KBM-7 (cell line): ENCODE measurements at places on chromosomes 5 and 9.

DNA sequence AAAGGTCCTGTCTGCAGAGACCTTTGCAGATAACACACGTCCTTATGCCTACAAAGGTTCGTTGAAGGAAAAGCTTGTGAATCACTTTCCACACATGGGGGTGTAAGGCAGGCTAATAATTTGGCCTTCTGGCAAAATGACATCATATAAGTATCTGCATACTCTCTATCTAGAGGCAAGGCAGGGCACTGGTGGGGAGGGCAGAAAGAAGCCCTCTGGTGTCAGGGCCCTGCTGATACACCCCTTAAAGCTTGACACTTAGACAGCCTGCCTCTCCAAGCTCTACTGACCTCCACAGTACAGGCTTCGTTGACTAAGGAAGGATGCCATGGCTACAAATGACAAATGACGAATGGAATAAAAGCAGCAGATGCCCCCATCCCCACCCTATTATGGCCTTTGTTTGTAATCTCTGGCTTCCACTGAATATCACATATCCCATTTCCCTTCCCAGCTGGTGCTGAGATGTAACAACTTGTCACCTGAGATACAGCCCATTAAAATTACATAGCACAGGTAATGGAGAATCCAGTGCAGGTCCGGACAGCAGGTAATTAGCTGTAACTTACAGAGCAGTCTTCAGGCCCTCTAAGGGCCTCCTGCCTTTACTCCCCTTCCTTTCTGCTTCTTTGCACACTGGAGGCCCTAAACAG is 76.9 kb upstream of the IFNK start:
- DNase-seq: no peak

GRCh38 chr5:169827769-169828168 is 152.5 kb downstream of the INSYN2B start:
- no peak for DNase-seq

GRCh38 chr5:5481206-5481605 is 58.7 kb downstream of the ICE1 start:
- DNase-seq: no peak

GRCh38 chr5:115796656-115797055 is 19.8 kb downstream of the CDO1 start:
- no peak for DNase-seq

DNA sequence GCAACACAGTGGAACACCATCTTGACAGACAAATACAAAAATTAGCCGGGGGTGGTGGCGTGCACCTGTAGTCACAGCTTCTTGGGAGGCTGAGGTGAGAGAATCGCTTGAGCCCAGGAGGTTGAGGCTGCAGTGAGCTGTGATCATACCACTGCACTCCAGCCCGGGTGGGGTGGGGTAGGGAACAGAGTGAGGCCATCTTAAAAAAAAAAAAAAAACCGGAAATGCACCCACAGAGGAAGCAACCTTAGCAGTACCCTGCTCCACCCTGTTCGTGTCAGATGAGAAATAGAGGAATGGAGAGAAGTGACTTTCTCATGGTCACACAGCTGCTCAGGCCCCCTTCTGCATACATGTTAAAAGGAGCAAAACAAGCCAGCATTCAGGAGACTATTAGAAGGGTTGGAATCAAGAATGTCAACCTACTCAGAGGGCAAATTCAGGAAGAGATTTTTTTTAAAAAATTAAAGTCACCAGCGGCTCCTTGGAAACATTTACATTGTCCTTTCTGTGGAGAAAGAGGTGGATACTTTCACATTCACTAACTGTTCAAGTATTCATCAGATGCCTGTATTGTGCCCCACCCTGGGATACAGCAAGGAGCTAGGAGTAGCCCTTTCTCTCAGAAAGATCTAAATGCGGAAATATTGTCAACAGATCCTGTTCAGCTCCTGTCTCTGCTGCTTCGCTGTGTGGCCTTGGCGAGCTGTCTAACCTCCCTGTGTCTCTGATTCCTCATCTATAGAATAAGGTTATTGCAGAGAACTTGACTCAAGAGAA is 41.0 kb downstream of the CYFIP2 start:
- no peak for DNase-seq

GRCh38 chr9:105004466-105005090 is 76.6 kb upstream of the ABCA1 start:
- DNase-seq: no peak

GRCh38 chr5:104170926-104171325 is 608.3 kb upstream of the NUDT12 start:
- no peak for DNase-seq

DNA sequence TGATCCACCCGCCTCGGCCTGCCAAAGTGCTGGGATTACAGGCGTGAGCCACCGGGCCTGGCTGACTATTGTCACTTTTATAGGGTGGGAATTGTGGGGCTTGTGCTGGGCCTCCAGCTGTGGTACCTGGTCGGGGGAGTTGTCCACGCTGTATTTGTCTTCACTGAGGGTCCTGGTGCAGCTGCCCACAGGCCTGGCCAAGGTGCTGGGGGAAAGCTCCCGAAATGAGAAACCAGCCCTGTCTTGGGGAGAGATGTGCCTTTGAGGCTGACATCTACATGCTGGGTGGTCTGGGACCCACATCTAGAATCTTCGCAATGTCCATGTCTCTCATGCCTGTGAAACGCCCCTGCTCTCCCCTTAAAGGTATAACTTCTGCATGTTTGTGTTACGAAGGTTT is 2.6 kb downstream of the EXOC3 start:
- no peak for DNase-seq

DNA sequence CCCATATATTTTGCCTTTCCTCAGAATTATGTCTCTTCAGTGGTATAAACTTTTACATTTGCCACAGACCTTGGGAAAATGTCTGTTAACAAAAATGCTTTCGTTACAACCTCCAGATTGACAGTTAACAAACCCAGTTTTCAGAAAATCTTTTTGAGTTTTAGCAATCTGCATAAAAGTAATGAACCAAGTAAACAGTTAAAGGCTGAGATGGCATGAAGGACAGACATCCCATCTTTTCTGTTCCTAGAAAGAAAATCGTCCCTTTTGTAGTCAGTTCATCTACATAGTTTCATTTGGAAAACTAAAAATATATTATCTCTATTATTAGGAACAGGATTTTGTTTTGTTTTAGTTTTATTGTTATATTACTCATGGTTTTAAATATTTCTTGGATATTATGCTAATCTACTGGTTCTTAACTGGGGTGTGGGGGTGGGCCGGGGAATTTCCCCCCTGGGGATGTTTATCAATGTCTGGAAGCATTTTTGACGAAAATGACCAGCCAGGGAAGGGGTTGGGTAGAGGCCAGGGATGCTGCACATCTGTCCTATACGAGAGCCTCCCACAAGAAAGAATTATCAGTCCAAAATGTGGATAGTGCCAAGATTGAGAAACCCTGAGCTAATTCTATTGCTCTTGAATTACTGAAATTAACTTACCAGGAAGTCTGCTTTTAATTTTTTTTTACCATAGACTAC is 11.9 kb downstream of the FYB1 start:
- no peak for DNase-seq

DNA sequence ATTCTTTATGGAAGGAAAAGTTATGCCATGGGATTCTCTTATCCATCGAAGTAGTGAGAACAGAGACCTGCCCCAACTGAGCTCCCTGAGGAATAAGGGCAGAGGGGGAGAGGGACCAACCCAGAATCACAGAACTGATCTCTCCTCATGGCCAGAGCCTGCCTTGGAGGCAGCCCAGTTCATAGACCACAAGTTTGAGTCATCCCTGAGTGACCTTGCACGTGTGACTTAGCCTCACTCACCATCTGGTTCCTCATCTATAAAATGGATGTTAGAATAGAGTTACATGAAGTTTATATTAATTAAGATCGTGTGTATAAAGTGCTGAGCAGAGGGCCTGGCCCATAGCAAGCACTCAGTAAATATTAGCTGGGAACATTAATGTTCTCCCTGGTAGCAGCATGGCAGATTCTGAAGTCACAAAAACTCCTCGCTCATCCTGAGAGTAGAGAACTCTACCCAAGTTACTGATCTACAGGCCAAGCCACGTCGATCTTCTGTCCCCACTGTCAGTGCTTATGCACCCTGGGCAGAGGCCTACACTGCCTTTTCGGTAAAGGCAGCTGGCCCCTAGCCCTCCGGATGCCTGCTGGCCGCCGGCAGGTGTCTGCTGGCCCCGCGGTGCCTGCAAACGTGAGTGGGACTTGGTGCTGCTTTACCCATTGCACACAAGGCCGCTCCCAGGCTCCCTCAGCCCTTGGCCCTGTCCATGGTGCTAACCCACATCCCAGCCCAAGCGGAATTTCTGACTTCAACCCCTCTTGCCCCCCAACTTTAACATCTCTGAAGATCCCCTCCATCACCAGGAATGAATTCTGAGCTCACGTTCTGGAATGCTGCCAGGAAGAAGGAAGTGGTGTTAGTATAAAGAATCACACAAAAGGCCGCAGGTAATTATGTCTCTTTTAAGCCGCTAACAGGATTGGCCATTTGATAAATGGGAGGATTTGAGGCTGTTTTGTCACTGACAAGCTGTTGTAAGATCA is 61.1 kb upstream of the ARAP3 start:
- DNase-seq: peak; percentile 41

- DNase-seq: no peak
Observed at GRCh38 chr5:112720576-112720975, 17.1 kb upstream of the APC start.

GRCh38 chr9:95726756-95727155 is 148.7 kb upstream of the ERCC6L2 start:
- peak; percentile 51 for DNase-seq

DNA sequence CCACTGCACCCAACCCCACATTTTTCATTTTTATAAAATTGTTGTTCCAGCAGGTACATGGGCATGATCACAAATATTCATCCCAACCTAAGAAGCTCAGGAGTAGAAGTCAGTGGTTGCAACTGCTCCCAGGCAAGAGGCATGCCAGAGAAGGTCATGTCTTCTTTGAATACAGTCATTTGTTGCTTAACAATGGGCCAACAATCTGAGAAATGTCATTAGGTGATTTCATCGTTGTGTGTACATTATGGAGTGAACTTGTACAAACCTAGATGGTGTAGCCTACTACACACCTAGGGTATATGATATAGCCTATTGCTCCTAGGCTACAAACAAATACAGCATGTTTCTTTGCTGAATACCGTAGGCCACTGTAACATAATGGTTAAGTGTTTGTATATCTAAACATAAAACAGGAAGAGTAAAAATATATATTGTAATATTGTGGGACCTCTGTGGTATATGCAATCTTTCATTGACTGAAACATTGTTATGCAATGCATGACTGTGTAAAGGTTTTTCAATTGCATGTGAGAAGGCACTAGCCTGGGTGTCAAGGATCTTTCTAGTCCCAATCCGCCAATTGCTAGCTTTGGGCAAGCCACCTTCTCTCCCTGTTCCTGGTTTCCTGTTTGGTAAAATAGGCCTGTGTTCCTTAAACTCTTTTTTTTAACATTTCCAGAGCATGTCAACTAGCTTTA is 27.6 kb downstream of the ATP10B start:
- no peak for DNase-seq

DNA sequence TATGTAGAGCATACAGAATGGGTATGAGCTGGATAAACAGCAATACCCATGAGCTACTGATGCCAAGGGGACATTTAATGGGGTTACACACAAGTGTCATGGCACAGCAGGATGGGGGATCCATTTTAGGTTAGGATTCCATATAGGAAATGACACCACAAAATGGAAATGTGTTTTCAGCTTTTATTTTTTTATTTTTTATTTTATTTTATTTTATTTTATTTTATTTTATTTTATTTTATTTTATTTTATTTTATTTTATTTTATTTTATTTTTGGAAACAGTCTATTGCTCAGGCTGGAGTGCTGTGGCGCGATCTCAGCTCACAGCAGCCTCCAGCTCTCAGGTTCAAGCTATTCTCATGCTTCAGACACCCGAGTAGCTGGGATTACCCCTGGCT is 11.6 kb downstream of the ZNF474 start:
- no peak for DNase-seq

- DNase-seq: no peak
Observed at GRCh38 chr5:9230355-9230754, 315.5 kb downstream of the SEMA5A start.

DNA sequence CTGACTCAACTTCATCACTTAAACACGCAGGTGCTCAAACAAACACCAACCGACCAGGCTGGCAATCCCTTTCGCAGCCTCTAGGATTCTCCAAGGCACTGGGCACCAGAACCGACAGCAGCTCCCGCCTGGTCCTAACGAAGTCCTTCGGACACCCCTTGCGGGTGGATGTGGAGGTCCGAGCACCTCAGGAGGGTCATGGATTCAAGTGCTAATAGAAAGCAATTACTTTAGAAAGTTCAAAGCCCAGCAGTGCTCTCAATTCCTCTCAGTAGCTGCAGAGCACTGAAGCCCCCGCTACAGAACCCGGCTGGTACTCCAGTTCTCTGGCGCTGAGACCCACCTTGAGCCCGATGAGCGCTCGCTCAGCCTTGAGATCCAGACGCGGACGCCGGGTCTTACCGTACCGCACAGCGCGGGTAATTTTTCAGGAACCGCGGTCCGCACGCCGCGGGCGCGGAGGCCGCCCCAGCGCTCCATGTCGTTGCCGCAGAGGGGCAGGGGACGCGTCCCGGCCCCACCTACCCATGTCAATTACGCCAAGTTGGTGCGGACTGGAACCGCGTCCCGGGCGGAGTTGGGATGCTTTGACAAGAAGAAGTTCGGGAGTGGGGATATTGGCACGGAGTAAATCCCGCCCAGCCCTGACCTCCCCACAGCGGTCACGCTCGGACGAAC is 638 bp downstream of the MARCHF3 start:
- peak; percentile 69 for DNase-seq

GRCh38 chr5:62708481-62709325 is 130.1 kb downstream of the LRRC70 start:
- no peak for DNase-seq

DNA sequence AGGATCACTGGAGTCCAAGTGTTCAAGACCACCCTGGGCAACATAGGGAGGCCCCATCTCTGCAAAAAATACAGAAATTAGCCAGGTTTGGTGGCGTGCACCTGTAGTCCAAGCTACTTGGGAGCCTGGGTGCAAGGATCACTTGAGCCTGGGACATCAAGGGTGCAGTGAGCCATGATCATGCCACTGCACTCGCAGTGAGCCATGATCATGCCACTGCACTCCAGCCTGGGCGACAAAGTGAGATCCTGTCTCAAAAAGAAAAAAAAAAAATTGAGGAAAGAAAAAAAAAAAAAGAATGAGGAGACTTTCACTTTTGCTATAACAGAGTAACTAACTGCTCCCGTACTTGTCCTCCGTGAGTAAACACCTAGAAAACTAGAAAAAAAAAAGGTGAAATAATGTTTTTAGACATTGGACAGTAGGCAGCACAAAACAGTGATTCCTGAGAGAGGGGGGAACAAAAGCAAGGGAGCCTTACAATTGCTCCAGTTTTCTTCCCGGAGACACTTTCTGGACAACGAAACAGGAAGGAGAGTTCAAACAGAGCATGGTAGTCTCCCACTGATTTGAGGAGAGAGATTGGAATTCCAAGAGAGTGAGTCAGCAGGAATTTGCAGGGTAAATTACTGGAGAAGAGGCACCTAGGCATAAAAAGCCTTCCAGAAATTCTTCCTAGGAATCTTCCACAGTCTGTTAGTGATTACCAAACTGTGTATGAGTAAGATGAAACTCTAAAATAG is 6.9 kb upstream of the ZBTB5 start:
- DNase-seq: no peak

- DNase-seq: no peak
Observed at GRCh38 chr5:10199692-10200091, 50.0 kb downstream of the ATPSCKMT start.

- DNase-seq: no peak
Observed at GRCh38 chr5:165617491-165617890, 2112.1 kb downstream of the MAT2B start.

- DNase-seq: no peak
Observed at GRCh38 chr9:99563364-99563763, 258.3 kb upstream of the NR4A3 start.
